Fibroblast of skin of scalp (primary cell): ENCODE measurements at places on chromosomes 1 and 21.

DNA sequence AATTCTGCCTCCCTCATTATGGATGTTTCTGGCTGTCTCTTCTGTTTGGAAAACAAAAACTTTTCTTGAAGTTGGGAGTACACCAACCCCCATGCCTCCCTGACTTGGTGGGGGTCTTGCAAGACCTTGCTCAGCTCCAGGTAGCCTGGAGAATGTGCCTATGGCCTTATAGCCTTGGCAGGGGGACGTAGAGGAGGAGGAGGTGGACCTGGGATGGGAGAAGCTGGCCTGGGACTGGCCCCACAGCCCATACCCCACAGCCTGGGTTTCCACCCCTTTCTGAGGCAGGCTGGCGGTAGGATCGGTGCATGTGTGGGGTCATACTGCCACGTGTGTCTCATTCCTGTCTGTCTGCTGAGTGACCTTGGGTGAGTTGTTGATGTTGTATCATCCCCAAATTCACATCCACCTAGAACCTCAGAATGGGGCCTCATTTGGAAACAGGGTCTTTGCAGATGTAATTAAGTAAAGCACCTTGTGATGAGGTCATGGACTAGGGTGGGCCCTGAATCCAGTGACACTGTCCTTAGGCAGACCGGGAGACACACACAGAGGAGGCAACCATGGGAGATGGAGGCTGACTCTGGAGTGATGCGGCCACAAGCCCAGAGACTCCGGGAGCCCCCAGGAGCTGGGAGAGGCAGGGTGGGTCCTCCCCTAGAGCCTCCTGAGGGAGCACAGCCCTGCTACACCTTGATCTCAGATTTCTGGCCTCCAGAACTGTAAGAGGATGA is 18.5 kb downstream of the OBSCN start:
- DNase-seq = no peak

DNA sequence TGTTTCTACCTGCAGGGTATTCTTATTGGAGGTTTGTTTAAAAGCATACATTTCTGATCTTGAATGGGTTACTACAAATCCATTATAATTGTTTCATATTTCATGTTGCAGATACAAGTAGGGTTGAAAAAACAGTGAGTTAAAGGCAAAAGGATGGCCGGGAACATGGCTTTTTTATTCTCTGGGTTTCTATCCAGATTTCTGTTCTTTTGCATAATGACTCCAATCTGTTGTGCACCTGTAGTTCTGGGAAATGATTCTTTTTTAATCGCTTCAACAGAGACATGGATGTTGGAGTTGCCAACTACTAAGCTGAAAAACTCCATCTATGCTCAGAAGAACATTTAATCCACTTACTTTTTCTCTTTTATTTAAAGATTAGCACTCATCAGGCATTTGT is 2.7 kb upstream of the ADAMTS1 start:
- no peak for DNase-seq

DNA sequence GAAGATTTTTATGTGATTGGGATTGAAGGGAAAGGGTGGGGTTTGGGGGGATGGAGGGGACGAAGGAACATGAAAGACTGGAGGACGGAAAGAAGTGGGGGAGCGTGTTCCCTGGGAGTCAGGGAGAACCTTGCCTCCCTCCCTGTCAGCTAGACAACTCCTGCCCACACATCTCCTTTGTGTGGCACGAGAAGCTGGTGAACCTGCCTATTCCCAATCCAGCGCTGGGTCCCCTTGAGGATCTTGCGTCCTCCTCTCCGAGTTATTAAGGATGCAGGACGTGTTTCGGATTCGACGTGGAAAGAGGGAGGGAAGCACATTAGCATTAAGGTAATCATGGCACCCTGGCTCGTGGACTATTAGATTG is 1.4 kb downstream of the LRRC7 start:
- no peak for DNase-seq

GRCh38 chr21:25094695-25095094 is 512.6 kb downstream of the MRPL39 start:
- DNase-seq = no peak

DNA sequence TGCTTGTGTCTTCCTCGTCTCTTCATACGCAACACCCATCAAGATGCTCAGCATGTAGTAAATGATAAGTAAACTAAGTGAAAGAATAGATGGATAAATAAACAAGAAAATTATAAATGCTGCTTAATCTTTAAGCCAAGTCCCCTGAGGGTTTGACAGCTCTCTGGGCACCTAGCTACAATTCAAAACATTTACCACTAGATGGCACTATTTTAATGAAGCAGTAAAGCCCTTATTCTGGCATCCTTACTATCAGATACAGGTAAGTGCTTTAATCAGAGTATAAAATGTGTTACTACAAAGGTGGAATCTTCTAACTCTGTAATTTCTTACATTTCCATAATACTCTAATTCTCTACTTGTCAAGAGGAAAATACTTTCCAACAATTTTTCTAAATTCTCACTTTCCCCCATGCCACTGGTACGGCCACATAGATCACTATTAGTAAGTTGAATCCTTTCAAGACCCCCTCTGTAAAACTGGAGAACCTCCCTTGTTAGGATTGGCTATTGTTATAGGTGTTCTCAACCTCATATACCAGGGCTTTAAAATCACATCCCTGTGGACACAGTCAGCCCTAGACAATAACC is 137.8 kb downstream of the BARHL2 start:
- peak; percentile 28 for DNase-seq

- peak; percentile 93 for DNase-seq
These were observed 147.0 kb upstream of the ERG start for GRCh38 chr21:38645282-38645681.

GRCh38 chr21:32260130-32260529 is 18.7 kb downstream of the MIS18A start:
- DNase-seq = no peak

DNA sequence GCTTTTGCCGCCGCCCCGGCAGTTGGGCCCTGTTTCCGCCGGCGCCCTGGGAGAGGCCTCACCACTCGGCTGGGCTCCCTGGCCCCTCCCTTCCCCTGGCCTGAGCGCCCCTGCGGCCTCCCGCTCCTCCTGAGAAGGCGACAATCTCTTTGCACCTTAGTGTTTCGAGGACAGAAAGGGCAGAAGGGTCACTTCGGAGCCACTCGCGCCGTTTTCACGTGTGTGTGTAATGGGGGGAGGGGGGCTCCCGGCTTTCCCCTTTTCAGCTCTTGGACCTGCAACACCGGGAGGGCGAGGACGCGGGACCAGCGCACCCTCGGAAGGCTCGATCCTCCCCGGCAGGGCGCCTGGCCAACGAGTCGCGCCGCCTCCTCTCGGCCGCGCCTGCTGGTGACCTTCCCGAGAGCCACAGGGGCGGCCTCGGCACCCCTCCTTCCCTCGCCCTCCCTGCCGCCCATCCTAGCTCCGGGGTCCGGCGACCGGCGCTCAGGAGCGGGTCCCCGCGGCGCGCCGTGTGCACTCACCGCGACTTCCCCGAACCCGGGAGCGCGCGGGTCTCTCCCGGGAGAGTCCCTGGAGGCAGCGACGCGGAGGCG is 432 bp upstream of the SIM2 start:
- DNase-seq = no peak
